ENCODE measurements at places on chromosomes 5 and 9.
A peak's percentile ranks its signal among the peaks of the same experiment; 100 is the strongest.

- peak; percentile 1 for ATAC-seq
Measured at GRCh38 chr9:130117816-130118632, 54.2 kb upstream of the NCS1 start.

DNA sequence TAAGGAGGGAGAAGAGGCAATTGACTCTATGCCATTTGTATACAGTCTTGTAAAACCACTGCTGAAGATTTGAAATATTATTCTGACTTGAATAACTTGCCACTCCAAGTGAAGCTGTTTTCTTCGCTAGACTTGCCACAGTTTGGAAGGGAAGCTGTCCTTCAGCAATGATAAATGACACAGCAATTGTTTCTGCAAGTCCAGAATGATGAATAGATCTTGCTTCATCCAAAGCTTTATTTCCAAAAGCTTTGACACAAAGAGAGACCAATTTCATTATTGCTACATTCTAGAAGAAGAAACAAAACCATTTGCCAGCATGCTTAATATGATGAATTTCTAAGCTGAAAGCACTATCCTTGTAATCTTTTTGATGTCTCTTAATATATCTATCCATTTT lies 73.7 kb downstream of the ZNF366 start:
- no peak for ATAC-seq

- peak; percentile 64 for ATAC-seq
Measured at GRCh38 chr9:136249877-136250559, 4.4 kb upstream of the QSOX2 start.

DNA sequence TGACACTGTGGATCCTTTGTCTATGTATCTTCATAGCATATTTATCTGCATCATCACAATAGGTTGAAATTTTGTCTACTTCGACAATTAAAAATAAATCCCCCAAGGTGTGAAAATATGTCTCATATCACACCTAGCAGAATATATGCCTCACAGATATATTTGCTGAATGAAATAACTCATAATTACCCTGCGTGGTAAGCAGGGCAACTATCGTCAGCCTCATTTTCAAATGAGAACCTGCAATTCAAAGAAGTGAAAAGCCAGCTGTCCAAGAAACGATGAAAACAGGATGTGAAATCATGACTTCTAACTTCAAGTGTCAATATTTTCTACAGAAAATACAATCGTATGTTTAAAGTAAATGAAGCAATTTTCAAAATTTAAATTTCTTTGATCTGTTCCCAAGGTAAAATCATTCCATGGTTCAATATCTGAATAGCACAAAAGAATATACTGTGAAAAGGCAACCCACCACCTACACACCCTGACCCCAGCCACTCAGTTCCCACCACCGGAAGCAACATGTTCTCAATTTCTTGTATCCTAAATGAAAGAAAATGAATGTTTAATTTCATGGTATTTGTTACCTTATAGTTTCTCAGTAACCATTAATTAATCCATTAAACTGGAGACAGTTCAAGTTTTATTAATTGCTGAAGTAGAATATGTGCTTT lies 57.1 kb downstream of the TBCA start:
- ATAC-seq = no peak

GRCh38 chr9:81898851-81899250 lies 29.4 kb upstream of the SPATA31D4 start:
- no peak for ATAC-seq

- no peak for ATAC-seq
Measured at GRCh38 chr5:177176175-177176711, 42.7 kb downstream of the NSD1 start.

DNA sequence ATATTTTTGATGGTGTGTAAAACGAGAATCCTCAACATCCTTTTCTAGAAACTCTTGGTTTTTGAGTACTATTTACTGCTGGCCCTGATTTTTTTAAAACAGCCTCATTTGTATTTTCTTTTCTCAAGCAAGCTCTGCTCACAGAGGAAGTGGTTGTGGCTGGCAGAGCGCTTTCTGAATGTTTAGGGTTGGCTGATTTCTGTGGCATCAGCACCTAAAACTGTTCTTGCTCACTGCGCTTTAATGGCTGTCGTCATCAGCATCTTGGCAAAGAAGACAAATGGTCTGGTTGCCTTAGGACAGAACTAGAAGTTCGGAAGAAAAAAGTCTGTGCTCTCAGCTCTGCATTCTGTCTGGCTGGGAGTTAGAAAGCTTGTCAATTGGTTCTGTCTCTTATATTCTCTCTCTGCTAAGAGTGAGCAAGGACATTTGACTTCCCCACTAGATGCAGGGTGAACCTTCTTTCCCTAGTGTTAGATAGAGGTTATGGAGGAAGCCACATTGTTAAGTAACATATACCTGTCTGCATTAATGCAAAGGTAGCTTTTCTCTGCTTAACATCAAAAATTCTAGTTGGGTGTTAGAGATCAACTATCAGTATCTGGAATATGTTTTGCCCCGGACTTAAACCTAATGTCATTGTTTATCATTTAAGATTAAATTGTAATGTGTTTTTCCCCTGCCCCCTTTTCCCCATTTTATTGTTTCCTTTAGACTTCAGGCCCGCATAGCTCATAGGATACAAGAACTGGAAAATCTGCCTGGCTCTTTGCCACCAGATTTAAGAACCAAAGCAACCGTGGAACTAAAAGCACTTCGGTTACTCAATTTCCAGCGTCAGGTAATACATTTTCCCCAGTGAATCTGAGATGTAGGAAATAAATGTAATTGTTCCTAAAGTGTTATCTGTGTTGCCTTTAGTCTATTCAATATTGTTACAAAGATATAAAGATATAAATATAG lies 39.0 kb downstream of the SMARCA2 start:
- ATAC-seq = no peak

DNA sequence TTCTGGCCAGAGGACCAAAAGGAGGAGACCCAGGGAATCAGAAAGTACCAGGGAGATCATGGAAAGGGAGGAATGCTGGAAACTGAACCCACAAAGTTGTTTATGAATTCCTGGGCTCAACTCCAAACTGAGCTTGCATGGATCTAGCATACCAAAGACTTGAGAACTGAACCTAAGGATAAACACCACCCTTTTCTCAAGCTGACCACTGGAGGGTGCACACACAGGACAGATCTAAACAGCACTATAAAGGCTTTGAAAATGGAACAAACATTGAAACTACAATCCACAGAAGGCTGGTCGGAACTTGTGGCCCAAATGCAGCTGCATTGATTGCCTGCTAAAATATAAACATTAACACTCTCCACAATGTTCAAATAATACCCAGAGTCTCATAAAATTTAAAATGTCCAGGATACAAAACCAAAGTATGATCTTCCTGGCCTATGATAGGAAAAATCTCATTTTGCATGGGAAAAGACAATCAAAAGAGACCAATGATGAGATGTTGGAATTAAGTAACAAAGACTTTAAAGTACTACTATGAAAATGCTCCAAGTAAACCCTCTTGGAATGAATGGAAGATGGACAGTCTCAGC lies 15.6 kb upstream of the IRF1 start:
- peak; percentile 52 for ATAC-seq

All from motor neuron (in vitro differentiated cells).